ENCODE measurements at places on chromosomes 13 and 19.

- DNase-seq, result no peak
Measured at GRCh38 chr13:98585398-98585754, 8.5 kb upstream of the STK24 start.

DNA sequence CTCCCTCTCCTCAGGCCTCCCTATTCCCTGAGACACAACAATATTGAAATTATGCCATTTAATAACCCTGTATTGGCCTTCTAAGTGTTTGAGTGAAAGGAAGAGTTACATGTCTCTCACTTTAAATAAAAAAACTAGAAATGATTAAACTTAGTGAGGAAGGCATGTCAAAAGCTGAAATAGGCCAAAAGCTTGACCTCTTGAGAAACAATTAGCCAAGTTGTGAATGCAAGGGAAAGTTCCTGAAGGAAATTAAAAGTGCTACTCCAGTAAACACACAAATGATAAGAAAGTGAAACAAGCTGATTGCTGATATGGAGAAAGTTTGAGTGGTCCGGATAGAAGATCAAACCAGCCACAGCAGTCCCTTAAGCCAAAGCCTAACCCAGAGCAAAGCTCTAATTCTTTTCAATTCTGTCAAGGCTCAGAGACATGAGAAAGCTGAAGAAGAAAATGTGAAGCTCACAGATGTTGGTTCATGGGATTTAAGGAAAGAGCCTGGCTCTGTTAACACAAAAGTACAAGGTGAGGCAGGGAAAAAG, 127.6 kb downstream of the TNFRSF19 start:
- no peak for DNase-seq

DNA sequence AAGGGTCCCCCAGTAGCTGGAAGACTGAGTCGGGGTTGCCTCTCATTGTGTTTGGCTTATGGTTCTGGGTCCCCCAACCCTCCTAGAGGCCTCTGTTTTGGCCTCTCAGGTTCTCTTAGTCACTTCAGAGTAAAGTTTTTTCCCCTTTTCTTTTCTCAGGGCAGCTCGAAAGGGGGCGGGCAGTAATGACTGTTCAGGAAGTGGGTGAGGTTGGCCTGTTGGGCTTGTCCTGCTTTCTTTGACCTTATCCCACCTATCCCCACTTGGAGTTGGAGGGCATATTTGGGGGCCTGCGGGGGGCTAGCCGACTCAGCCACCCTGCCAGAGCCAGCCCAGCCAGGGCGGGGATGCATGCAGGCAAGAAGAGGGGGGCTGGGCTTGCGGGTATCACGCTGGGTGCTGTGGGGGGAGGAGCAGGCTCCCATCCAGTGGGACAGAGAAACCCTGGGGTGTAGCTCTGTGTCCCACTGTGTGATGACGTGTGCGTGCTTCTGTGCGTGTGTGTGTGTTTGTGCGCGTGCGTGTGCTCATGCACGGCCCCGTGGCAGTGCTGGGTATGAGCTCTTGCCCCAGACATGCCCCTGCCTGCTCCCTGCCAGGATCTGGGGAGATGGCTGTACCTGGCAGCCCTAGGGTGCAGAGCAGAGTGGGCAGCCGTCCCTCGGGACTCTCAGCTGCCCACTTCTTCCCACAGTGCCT, 1.4 kb downstream of the CIC start:
- no peak for DNase-seq

GRCh38 chr13:113930671-113931637, 42.9 kb downstream of the C13orf46 start:
- no peak for DNase-seq

DNA sequence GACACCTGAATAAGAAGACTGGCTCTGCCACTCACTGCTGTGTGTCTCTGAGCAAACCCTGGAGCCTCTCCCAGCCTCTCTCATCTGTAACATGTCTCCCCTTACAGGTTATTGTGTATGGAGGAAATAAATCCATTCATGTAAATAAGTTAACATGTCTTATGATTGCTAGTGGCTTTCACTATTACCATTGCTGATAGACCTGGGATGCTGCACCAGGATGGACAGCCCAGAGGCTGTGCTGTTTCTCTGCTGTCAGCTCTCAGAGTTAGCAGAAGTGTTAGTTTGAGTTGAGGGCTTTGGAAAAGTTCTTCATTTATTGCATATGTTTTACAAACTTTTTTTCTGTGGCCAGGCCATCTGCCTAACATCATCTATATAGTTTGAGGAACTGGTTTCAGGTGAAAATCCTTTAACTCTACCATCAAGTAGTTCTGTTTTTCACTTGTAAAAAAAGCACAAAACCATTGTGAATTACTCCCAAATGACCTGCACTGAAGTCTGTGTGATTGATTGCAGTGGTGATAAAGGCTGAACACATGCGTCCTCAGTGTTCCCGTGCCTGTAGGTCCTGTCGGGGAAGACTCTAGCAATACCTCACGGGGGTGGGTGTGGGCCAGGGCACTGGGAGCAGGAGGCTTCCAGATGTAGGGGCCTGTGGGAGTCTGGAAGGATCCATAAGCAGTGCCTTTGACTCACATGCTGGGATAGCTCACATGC, 24.6 kb downstream of the MPHOSPH8 start:
- no peak for DNase-seq

DNA sequence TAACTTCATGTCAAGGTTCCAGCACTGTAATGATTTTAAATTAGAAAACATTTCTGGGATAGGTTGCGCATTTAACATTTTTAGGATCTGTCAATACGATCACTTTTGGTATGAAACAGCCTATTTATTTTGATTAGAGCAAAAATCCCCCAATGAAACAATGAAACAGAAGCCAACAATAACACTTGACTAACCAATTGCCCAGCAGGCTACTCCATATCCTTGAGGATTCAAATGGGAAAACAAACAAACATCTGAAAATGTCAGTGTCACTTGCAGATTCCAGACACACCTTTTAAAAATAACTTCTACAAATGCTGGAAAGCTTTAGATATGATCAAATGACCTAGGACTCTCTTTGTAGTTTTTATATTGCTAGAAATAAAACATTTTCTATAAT, 1412.5 kb upstream of the PRR20A start:
- DNase-seq, result no peak

GRCh38 chr19:12137221-12137940, 2.8 kb downstream of the ZNF20 start:
- no peak for DNase-seq

DNA sequence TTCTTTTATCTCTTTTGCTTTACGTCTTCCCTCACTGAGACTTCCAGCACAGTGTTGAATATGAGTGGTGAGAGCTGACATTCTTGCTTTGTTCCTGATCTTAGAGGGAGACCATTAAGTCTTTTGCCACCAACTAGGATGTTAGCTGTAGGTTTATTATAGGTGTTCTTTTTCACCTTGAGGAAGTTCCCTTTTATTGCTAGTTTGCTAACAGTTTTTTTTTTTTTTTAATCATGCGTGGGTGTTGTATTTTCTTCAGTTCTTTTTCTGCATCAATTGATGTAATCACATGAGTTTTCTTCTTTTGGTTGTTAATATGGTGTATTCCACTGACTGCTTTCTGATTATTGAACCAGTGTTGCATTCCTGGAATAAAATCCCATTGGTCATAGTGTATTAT, 21.1 kb downstream of the AP1M1 start:
- DNase-seq, result no peak

DNA sequence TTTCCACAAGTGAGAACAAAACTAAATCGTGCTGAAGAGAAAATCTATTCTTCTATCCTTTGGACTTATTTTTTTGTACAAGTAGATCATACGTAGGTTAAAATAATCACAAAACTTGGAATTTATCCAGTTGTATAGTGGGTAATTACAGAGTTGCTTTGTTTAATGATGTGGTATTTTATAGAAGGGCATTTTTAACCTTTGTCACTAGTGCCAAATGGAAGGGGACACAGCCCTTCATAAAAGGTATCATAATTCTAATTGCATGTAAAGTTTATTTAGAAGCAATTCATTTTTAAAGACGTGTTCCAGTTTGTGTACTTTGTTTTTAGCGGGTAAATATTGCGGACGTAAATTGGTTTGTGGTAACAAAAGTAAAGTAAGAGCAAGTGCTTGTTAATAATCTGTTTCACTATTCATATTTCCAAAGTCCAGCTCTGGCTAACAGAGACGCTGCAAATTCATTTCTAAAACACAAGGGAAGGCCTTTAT, 99.5 kb downstream of the ERCC5 start:
- no peak for DNase-seq

DNA sequence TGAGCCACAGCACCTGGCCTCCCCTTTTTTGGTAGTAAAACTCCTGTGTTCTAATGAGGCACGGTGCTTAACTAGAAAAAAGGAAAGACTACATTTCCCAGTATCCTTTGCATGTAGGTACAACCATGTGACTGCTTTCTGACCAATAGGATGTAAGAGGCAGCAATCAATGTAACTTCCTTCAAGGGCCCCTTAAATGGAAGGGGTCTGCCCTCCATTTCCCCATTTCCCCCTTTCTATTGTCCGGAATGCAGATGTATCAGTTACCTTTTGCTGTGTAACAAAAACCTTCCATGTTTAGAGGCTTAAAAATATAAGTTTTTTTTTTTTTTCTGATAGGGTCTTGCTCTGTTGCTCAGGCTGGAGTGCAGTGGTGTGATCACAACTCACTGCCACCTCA, 2.2 kb downstream of the GPR32 start:
- no peak for DNase-seq

DNA sequence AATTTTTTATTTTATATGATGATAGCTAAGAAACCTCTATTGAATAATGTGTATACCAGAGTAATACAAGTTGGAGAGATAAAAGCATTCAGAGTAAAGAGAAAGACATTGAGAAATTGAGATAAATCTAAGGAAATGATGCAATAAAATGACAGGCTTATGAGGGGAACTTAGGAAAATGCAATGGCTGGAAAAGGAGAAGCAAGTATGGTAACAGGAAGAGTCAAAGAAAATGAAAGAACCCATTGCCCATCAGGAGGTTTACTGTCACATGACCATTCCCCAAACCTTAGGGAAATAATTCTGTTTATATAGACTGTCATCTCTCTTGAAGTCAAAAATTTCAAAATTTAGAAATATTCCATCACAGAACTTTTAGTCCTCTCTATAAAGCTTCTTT, 808.0 kb upstream of the PRR20A start:
- no peak for DNase-seq

- DNase-seq, result no peak
Measured at GRCh38 chr19:3478409-3479176, 1.7 kb downstream of the SMIM24 start.

- no peak for DNase-seq
Measured at GRCh38 chr19:49150106-49150943, 4.9 kb downstream of the HRC start.

Measured in BJ (cell line).